CD4-positive, alpha-beta memory T cell (primary cell): ENCODE measurements at places on chromosomes 7 and 10. TPM values are rescaled to one million over a fixed set of nuclear protein-coding genes. Genes with fewer than 3 reads are reported as not detected.

- DNase-seq: no peak
Measured at GRCh38 chr10:71864911-71865361, 13.9 kb upstream of the PSAP start.

GRCh38 chr10:70672165-70673042 is at the start of gene ADAMTS14:
Gene ADAMTS14 (plus strand): TSS chr10:70672506. CDS start chr10:70672803, 297 bp downstream.
- no peak for DNase-seq

GRCh38 chr10:36475746-36476145 is 649.7 kb upstream of the ANKRD30A start:
- no peak for DNase-seq

- DNase-seq: no peak
Measured at GRCh38 chr7:102444961-102445673, 11.7 kb downstream of the ORAI2 start.

UCN3 gene
- not detected for total RNA-seq
